Fibroblast of skin of left biceps (primary cell): ENCODE measurements at places on chromosomes 2 and 18.

- DNase-seq = no peak
Measured at GRCh38 chr2:185785851-185786473, 47.4 kb downstream of the FSIP2 start.

DNA sequence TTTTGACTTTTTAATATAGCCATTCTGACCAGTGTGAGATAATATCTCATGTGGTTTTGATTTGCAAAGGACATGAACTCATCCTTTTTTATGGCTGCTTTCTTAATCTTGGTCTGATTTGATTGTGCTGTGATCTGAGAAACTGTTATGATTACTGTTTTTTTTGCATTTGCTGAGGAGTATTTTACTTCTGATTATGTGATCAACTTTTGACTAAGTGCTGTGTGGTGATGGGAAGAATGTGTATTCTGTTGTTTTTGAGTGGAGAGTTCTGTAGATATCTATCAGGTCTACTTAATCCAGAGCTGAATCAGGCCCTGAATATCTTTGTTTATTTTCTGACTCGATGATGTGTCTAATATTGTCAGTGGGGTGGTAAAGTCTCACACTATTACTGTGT is 16.8 kb downstream of the SP140L start:
- no peak for DNase-seq

DNA sequence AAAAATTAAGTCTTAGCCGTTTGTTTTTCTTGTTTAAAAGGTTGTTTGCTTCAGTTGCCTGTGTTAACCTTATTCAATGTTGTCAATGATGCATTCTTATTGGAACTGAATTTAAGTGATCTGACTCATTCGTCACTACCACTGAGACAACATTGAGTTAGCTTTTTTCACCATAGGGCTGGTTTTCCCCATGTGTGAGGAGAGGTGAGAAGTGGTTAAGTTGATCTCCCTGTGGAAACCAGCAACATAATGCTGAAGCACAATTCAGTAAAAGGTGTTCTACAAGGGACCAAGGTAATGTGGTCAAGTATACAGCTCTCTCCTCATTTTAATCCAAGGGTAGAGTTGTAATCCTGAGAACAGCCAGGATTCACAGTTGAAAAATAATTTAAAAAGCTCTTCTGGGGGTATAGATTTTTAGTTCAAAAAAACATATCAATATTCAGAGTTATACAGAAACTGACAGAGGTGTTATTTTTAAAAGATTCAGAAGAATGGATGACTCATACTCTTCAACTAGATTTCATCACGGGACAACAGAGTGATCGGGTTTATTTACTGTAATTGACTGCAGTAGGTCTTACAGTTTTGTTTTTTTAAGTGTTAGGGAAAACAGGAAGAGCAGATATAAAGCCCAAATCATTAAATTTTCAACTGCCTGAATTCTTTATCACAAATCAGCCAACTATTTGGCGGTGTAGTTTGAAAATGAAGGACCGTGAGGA is 12.6 kb downstream of the NOP58 start:
- no peak for DNase-seq

DNA sequence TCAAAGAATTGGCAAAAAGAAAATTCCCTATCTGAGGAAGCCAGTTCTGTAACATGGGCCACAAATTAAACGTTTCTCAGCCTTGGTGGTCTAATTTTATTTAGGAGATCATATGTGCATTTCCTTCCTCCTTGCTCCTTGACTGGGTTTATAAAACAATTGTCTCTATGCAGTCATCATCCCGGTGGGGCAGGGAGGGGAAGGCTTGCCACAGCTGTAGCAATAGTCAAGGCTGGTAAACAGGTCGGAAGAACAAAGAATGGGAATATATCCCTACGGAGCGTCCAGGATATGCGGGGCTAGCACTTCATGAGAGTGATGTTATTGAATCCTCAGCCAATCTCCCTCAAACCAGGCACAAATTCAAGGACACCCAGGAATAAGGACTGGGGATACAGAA is 143.8 kb downstream of the RNF152 start:
- DNase-seq = no peak

GRCh38 chr18:80133124-80133523 is 24.1 kb downstream of the ADNP2 start:
- no peak for DNase-seq

DNA sequence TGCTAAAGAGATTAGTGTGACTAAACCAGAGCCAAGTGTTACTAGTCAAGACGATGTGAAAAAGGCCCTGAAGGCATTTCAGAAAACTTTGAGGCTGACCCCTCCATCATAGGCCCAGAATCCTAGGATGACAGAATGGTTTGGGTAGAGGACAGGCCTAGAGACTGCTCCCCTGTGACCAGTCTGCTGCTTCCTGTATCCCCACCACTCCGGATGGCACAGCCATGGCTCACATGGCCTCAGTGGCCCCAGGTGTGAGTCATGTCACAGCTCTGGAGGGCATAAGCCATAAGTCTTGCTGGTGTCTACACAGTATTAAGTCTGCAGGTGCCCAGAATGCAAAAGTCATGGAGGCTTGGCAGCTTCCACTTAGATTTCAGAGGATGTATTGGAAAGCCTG is 12.4 kb upstream of the STAT1 start:
- no peak for DNase-seq

DNA sequence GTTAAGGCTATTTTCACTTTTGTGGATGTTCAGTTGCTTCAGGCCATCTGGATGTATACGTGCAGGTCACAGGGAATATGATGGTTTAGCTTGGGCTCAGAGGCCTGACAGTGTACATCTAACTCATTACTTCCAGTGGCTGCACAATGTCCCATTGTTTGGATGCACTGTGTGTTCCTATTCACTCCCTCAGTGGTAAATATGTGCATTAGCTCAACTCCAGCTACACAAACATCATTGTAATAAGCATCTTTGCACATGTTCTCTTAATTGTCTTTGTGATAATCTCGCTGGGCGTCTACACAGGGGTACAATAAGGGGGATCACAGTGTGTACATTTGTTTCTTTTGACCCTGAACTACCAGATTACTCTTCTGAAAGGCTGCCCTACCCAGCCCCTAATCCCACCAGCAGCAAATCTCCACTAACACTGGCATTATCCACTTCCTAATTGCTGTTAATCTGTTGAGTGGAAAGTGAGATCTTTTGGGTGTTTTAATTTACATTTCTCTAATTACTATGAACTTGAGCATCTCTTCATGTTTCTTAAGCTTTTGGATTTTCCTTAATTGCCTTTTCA is 56.1 kb upstream of the POLE4 start:
- no peak for DNase-seq

- no peak for DNase-seq
Measured at GRCh38 chr2:196191541-196191940, 20.2 kb upstream of the STK17B start.

DNA sequence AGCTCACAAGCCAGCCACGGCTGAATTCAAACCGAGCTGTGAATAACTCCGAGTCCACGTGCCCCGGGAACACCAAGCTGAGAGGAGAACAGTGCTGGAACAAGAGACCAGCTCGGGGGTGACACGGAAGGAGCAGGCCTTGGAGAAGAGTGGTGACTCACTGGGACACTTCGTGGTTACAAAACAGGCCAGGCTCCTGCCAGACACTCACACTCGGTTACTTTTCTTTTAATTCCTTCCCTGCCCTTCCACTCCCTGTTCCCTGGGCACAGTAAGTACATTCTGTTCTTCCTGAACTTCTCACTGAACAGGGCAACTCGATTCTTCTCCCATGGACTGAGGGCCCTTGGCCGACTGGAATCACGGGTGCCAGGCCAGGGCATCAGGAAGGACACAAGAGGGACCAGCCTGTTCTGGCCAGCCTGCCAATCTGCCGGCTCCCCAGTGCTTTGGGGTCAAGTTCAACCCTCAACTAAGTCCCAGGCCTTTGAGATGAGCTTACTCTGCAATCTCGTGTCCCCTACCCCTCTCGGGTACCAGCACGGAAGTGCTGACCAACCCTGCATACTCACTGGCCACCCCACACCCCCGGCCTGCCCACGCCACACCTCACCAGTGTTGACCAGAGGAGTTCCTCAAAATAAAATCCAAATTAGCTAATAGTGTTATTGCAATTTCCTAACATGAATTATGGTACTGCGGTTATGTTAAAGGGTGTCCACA is 87.5 kb downstream of the TFCP2L1 start:
- DNase-seq = no peak

DNA sequence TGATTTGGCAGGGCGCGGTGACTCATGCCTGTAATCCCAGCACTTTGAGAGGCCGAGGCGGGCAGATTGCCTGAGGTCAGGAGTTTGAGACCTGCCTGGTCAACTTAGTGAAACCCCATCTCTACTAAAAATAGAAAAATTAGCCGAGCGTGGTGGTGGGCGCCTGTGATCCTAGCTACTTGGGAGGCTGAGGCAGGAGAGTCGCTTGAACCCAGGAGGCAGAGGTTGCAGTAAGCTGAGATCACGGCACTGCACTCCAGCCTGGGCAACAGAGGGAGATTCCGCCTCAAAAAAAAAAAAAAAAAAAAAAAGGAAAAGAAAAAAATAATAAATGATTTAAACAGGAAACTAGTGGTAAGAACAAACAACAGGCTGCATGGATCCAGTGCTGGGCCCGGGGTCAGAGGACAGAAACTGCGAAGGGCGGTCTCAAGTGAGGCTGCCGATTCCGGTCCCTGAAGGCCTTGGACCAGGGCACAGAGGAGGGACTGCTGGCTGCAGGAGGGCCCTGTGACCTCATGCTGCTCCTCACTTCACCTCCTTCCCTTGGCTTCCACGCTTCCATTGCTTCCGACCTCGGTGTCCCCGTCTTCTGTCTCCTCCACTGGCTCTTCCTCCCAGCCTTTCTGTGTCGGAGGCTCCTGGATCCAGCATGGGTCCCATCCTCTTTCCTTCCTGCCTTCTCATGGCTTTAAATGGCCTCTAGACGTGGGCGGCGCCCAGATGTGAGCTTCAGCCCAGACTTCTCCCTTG is 2.1 kb upstream of the GRHL1 start:
- no peak for DNase-seq

- no peak for DNase-seq
Measured at GRCh38 chr2:239226677-239227581, 173.9 kb downstream of the HDAC4 start.

- peak; percentile 68 for DNase-seq
Measured at GRCh38 chr2:28447943-28448792, 47.7 kb upstream of the PLB1 start.

DNA sequence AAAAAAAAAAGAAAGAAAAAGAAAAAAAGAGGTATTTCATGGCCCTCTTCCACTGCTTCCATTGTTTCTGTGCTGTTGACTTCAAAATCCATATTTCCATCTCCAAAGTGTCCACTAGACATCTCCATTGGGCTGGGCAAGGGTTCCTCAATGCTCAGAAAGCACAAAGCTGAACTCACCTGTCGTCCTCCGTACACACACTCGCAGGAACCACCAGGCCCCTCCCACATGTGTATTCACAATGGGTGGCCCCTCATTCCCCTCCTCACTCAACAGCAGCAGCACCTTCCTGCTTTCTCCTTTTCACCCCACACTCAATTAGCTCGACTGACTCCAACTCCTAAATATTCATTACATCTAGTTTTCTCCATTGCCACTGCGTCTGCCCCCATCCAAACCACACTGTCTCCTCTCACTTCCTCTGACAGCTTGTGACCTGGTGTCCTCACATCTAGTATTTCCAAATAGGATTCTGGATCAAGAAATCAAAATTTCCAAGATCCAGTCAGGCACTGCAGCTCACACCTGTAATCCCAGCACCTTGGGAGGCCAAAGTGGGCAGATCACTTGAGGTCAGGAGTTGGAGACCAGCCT is 25.2 kb downstream of the OSBPL1A start:
- no peak for DNase-seq

GRCh38 chr2:102094917-102095316 is 47.6 kb upstream of the IL1R1 start:
- DNase-seq = peak; percentile 76

GRCh38 chr2:34849827-34850226 is 1250.7 kb upstream of the FAM98A start:
- no peak for DNase-seq

DNA sequence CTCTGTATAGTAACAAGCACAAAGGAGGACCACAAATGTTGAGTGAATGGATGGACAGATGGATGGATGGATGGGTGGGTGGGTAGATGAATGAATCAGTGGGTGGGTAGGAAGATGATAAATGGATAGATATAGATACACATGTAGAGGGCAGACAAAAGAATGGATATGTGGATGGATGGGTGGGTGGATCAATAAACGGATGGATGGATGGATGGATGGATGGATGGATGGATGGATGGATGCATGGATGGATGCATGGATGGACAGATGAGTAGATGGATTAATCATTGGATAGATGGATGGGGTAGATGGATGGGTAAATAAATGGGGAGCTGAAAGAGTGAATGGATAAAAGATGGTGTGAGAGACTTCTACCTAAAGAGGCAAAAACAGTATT is 92.3 kb upstream of the GPR45 start:
- no peak for DNase-seq

- DNase-seq = no peak
Measured at GRCh38 chr18:27017901-27018500, 152.5 kb upstream of the AQP4 start.

DNA sequence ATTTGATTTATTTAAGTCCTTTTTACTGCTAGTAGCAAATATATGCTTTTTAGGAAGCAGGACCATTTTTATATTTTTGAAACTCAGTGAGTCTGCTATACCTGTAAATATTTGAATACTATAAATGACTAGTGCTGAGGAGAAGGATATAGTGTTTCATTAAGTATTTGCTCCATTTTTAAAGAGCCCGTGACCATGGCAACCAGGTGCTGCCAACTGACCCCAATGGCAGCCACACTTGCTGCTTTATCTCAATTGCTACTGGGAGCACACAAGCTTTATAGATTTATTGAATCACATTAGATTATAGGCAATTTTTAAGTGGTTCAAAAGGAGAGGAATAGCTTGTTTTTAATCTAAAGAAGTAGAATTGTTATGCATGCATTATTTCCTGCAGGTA is 142.0 kb downstream of the SCG2 start:
- no peak for DNase-seq

- no peak for DNase-seq
Measured at GRCh38 chr18:56146565-56146964, 491.8 kb downstream of the TXNL1 start.

- DNase-seq = no peak
Measured at GRCh38 chr18:70151614-70152013, 53.9 kb downstream of the RTTN start.

DNA sequence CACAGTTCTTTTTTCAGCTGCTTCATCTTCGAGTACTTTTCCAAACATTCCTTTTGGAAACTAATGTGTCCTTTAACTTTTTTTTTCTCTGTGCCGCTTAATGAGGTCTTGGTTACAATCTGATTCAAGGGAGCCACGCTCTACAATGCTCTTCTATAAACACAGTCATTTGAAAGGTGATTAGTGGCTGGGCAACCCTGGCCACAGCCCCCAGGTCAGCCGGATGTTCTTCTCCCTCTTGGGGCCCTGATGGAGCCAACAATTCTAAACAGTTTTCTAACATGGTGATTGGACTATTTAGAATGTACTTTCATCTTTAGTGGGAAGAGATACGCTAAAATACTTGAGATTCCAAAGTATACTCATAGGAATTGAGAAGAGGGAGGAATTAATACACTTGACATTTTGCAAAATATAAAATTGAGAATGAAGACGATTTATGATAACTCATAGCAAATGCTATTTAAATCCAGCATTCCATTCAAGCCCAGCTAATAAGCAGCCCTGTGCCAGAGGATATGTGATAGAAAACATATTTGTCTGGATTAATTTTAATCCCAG is 83.7 kb upstream of the MBOAT2 start:
- DNase-seq = peak; percentile 62

GRCh38 chr18:5196253-5197031 is 615 bp downstream of the AKAIN1 start:
- no peak for DNase-seq

- peak; percentile 9 for DNase-seq
Measured at GRCh38 chr2:106115250-106115649, 78.9 kb downstream of the UXS1 start.

GRCh38 chr2:100784681-100785080 is 35.3 kb upstream of the NPAS2 start:
- no peak for DNase-seq
